ENCODE measurements at places on chromosomes 13 and 19.

DNA sequence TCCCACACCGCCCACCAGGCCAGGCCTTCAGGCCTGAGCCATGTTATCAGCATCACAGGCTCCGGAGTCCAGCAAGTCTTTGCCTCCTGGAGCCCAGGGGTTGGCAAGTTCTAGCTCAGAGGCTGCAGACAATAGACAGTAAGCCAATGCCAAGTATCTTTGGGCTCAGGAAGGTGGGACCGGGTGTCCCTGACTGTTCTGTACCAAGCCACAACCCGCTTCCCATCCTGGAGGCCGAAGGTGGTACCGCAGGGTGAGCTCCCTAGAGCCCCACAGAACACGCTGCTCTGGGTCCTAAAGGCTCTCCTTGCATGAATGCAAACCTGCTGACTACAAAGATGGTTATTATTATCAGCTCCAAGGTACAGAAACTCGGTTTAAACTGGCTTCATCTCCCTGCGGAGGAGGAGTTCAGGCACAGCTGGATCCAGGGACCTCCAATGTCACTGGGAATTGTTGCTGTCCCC is 5.5 kb upstream of the FSTL3 start:
- DNase-seq, result no peak

GRCh38 chr19:5655412-5655811 is 24.9 kb downstream of the MICOS13 start:
- DNase-seq, result no peak

GRCh38 chr13:51894239-51894638 is 32.5 kb downstream of the CCDC70 start:
- DNase-seq, result no peak

DNA sequence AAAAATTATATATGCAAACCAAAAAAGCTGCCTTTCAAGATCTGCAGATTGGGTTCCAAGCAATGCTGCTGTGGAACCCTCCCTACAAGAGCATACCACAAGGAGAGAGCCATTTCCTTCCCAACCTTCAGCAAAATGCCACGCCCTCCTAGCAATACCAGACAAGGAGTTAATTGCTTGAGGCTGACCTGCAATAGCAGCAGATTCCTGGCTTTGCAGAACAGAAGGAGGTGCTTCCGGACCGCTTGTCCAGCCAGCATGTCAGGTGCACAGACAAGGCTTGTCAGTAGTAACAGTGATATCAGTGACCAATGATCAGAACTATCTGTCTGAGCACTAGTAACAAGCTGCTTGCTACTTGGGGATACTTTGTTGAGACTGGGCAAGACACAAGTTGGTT is 301.6 kb downstream of the FGF14 start:
- DNase-seq, result no peak

DNA sequence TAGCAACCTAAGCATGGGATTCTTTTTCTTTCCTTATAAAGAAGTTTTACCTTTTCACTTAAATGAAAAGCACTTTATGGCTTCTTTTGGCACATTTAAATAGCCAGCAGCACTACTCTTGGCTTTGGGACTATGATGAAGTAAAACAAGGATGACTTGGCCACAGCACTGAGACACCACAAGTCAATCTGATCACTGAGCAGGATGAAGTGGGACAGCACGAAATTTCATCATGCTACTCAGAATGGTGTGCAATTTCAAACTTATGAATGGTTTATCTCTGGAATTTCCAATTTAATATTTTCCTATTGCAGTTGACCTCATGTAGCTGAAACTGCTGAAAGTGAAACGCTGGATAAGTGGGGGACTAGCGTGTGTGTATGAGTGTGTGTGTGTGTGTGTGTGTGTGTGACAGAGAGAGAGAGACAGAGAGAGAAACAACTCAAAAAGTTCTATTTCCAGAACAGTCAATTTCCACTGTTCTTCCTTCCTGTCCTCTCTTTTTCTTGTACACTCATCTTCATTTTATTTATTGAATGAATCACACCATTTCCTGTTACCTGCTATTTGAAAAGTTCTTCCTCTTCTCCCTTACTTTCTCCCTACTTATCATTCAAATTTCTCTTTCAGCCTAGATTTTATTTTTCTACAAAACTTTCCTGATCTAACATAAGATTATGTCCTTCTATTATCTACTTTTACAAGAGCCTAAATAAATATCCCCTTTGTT is 414.2 kb upstream of the MIR17HG start:
- no peak for DNase-seq

GRCh38 chr13:23579072-23579895 is 9.1 kb downstream of the TNFRSF19 start:
- DNase-seq, result no peak

DNA sequence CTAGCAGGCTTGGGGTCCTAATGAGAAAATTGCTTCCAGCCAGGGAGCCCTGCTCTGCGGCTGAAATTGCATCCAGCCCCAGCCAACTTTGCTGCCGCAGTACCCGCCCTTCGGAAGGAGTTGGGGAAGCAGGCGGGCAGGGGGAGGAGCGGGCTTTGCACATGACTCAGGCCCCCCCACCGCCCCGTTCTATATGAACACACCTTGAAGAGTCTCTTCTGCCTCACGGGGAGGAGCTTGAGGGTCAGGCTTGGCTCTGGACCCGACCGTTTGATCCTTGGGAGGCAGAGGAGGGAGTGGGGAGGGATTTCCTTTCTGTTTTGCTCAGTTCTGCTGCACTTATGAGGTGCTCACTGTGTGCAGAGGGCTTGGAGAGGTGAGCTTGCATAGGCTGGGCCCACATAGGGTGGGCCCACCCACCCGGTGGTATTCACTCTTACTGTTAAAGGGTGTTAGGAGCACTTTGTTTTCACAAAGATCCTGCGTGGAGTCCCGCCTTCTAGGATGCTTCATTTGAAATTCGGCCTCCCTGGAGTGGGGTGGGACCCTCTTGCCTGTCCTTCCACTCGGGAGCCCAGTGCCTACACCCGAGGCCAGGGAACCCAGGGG is 46.5 kb downstream of the LYL1 start:
- no peak for DNase-seq

DNA sequence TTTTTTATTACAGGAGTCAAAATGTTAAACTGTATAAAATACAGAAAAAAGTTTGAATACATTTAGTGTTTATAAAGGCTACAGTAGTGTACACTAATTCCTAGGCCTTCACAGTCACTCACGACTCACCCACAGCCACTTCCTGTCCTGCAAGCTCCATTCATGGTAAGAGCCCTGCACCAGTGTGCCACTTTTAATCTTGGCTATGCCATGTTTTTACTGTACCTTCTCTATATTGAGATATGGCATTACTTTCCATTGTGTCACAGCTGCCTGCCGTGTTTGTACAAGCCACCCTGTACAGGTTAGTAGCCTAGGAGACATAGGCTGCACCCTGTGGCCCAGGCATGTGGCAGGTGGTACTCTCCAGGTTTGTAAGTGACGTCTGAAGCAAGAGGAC is 32.1 kb downstream of the C1QTNF9 start:
- no peak for DNase-seq

- no peak for DNase-seq
Measured at GRCh38 chr13:108226184-108226583, 8.0 kb downstream of the ABHD13 start.

DNA sequence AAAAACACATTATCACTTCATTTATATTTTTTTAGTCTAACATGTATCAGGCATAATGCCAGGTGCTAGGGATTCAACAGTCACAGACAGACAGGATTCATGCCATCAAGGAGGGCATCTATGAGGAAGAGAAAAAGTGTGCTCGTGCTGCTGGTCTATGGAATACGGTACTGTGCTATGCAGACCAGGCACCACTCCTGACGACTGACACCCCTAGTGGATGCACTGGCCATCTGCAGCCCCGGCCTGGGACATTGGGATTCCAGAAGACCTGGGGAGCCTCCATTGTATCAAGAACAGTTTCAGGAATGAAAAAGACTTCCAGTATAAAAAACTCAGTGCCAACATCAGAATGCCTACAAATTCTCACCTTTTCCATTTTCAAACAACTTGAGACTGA is 94.0 kb downstream of the KLF12 start:
- DNase-seq, result no peak

DNA sequence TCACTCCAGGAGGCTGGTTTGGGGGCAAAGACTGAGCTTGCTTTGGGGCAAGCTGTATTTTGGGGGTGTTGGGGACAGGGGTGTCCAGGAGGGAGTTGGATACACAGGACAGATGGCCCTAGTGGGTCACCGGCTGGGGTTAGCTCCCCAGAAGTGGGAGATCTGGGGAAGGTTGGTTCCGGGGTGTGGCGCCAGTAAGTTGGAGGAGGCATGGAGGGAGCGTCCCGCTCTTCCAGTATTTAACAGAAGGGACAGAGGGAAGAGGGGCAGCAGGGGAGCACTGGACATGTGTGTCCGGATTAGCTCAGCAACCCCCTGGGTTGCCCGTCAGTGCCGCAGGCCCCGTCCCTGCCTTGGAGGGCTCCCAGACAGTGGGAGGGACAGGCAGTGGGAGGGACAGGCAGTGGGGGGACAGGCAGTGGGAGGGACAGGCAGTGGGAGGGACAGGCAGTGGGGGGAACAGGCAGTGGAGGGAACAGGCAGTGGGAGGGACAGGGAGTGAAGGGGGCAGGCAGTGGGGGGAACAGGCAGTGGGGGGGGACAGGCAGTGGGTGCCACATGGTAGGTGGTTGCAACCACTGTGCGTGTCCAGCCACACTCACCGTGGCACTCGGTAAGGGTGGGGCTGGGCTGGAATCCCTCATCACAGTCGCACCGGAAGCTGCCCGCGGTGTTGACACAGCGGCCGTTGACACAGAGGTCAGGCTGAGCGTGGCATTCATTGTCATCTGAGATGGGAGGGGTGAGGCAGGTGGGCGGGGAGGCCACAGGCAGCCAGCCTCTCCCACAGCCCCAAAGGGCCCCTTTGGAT is 33.2 kb downstream of the CCL25 start:
- DNase-seq, result no peak

- DNase-seq, result no peak
Measured at GRCh38 chr13:113397608-113398425, 33.9 kb upstream of the GRTP1 start.

- DNase-seq, result peak; percentile 39
Measured at GRCh38 chr13:33644581-33645543, 173.1 kb upstream of the RFC3 start.

- DNase-seq, result no peak
Measured at GRCh38 chr19:52959613-52960295, 2.9 kb downstream of the ZNF816 start.

DNA sequence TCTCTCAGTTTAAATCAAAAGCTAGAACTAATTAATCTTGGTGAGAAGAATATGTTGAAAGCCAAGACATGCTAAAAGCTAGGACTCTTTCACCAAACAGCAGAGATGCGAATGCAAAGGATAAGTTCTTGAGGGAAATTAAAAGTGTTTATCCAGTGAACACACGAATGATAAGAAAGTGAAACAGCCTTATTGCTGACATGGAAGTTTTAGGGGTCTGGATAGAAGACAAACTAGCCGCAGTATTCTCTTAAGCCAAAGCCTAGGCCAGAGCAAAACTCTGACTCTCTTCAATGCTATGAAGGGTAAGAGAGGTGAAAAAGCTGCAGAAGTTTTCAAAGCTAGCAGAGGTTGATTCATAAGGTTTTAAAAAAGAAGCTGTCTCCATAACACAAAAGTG is 103.0 kb downstream of the UFM1 start:
- DNase-seq, result no peak

- no peak for DNase-seq
Measured at GRCh38 chr19:28523619-28524018, 689.3 kb downstream of the UQCRFS1 start.

DNA sequence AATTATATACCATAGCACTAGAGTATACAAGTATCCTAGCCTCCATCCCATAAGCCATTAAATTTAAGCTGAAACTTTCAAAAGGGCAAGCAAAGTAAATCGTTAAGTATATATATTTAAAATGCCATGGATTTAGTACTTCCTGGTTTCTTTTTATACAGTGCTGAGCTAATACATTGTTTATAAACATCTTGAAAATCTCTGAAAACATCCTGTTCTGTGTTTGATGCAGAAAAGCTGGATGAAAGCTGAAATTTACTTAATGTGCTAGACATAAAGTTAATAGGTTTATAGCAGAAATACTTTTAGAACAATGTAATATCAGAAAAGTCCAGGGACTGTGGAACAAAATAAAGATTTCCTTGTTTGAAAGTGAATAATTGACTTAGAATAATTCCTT is 875.4 kb downstream of the SLITRK6 start:
- no peak for DNase-seq

DNA sequence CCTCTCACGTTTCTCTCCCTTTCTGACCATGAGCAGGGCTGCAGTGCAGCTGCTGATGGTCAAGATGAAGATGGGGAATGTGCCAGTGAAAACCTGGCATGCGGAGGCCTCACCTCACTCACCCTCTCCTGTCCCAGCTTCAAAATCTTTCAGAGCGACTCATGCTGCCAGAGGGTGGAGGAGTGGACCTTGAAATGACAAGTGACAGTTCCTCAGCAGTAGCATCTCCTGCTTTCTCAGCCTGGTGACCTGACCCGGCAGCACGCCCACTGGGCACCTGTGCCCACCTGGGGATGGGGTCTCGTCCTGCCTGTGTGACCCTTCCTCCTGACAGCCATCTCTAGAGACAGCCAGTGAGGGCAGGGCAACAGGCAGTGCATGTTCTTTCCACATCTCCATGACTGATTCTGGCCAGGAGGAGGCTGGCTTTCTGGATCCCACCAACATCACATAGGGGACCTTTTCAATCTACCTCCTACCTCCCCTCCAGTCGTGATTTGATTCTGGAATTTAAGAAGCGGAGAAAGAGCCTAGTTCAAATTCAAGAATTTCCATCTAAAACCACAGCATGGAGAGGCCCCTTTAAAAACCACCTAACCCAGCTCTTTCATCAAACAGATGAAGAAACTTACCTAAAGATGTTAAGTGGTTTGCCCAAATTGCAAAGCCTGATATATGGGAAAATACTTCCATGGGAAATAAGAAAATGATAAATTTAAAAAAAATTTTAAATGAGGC is 45.8 kb downstream of the RFX2 start:
- no peak for DNase-seq

Data from NCI-H187 treated with DMSO at 0.1 percent for 48 hours (cell line).